Iris pigment epithelial cell (primary cell): ENCODE measurements at places on chromosomes 12 and 14.

DNA sequence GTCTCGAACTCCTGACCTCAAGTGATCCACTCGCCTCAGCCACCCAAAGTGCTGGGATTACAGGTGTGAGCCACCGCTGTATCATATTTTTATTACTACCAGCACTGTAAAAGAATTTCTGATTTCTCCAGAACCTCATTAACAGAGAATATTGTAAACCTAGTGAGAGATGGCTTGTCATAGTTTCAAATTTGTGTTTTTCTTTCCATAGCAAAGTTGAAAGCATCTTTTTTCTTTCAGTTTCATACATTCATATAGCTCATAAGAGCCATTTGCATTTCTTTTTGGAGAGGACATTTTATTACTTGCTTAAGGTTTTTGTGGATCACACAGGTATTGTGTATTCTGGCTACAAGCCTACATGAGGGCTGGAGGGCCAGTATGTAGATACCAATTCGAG lies 58.0 kb downstream of the MIS18BP1 start:
- DNase-seq: no peak

- DNase-seq: peak; percentile 18
These were observed 663.8 kb upstream of the FOXG1 start for GRCh38 chr14:28102814-28103213.

GRCh38 chr12:7155471-7156034 lies 25.4 kb downstream of the CLSTN3 start:
- no peak for DNase-seq

DNA sequence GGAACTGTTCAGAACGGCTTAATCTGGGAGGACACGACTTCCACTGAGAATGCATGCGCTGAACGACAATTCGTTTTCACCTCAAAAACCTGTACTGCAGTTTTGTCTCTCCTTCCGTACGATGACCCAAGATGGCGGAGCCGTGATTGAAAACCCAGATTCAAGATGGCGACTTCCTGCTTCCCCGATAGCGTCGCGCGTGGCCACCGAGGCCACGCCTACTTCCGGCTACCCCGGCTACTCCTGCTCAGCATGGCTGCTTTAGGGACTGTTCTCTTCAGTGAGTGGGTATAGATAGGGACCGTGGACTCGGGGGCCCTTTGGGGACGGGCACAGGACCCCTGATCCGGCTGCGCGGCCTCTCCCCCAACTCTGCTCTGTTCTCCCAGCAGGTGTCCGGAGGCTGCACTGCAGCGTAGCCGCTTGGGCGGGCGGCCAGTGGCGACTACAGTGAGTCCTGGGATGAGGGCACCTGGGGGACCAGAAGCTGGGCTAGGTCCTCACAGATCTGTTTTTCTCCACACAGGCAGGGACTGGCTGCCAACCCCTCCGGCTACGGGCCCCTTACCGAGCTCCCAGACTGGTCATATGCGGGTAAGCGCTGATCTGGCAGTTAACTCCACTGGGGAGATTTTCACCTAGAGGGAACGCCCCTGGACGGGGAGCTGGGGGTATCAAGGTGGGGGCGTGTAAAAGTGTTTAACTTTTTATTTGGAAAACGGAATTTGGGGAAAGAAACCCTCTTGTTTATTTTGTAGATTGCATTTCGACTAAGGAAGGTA lies at the start of gene MRPL52:
Gene MRPL52, plus strand, starts transcription at position 227 of the 782 bp plus-strand sequence. Its CDS starts 26 bp downstream, at position 253.
- DNase-seq: peak; percentile 88

GRCh38 chr12:76588881-76589565 lies 29.5 kb upstream of the OSBPL8 start:
- peak; percentile 98 for DNase-seq

- peak; percentile 12 for DNase-seq
These were observed 13.7 kb downstream of the COL2A1 start for GRCh38 chr12:47990351-47991105.

GRCh38 chr12:118536306-118536906 lies 160.1 kb downstream of the SUDS3 start:
- no peak for DNase-seq

- peak; percentile 14 for DNase-seq
These were observed 211.9 kb downstream of the MED13L start for GRCh38 chr12:116065606-116066005.

- no peak for DNase-seq
These were observed 147.9 kb upstream of the E2F7 start for GRCh38 chr12:77213319-77213718.
